ENCODE measurements at places on chromosomes 12 and 14. TPM values are rescaled to one million over a fixed set of nuclear protein-coding genes. Genes with fewer than 3 reads are reported as not detected.

DNA sequence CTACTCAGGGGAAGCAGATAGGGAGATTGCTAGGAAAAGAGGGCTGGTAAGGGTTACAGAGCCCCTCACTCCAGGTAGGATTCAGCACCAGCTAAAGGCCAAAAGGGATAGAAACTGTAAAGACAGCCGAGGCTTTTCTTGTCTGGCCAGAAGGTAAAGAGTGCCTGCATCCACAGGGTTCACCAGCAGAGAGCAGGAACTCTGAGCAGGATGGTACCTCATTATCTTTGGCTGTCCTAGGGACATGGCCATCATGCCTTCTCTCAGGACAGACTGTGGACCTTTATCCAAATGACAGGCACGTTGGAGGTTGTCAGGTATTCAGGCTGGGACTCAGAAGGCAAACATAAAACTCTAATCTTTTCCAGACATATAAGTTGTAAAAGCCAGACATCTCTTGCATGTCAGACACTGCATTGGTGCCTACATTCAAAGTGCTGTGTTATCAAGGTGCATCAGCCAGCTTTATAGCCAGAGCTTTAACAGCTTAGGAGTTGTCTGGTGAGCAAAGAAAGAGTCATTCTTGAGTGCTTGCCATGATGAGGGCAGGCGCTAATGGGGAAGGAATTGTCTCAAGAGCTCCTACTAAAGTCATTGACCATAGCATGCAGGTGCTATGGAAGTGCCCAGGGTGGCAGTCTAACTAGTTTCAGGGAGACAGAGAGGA lies 89.5 kb downstream of the PELI2 start:
- no peak for DNase-seq

The TEX52 gene
- total RNA-seq = not detected

The SLC15A4 gene
- 22.7 TPM for total RNA-seq

The APOF gene
- not detected for total RNA-seq

GRCh38 chr14:22532345-22533056 lies 56.5 kb downstream of the DAD1 start:
- no peak for DNase-seq

GRCh38 chr12:29537298-29537697 lies 39.8 kb upstream of the OVCH1 start:
- no peak for DNase-seq

DNA sequence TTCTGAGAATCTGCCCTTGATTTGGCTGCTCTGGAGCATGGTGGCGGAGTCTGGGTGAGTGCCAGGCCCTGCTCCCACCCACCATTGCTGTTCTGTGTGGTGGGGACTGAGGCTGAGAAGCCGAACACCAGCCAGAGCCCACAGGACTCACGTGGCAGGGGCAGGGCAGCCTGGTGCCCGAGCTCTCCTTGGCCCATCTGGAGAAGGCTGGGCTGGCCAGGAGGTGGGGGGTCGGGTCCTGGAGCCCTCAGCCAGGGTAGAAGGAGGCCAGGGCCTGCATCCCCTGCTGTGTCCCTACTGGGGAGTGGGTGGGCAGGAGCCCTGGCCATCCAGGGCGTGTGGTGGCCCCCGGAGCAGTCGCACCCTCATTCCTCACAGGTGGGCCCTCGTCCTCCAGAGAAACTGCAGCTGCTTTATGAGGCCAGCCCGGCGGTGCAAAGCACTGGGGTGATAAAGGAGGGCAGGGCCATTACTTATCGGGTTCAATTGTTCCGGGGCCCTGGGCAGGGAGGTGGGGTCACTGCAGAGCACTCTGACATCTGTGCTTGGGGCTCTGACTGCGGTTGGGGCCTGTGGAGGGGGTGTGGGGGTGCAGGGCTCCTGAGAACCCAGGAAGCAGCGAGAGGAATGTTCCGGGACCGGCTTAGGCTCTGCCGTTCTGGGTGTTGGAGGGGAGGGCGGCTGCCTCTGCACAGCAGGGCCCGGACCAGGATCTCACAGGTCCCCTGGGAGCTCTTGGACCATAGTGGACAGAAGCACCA lies 217.5 kb upstream of the C14orf180 start:
- DNase-seq = no peak

The CPSF2 gene
- total RNA-seq = 130 TPM

The SLC25A47 gene
- not detected for total RNA-seq

- DNase-seq = no peak
Measured at GRCh38 chr12:108750526-108750925, 19.2 kb upstream of the CORO1C start.

The INF2 gene
- 59.5 TPM for total RNA-seq

- DNase-seq = peak; percentile 24
Measured at GRCh38 chr12:110728628-110729027, 14.1 kb downstream of the PPP1CC start.

- DNase-seq = no peak
Measured at GRCh38 chr12:114476159-114476558, 70.2 kb upstream of the TBX5 start.

The CFAP54 gene
- 0.17 TPM for total RNA-seq

- DNase-seq = no peak
Measured at GRCh38 chr14:50791201-50791600, 39.8 kb downstream of the NIN start.

GRCh38 chr12:15535352-15535781 lies 213.1 kb downstream of the PTPRO start:
- no peak for DNase-seq

The NTN4 gene
- 1.3 TPM for total RNA-seq

The NR1H4 gene
- total RNA-seq = not detected

GRCh38 chr14:100660882-100661635 lies 65.6 kb upstream of the DLK1 start:
- DNase-seq = no peak

- DNase-seq = no peak
Measured at GRCh38 chr14:61589691-61590581, 105.4 kb upstream of the HIF1A start.

GRCh38 chr14:98069712-98070171 lies 1202.3 kb downstream of the BCL11B start:
- DNase-seq = peak; percentile 48

DNA sequence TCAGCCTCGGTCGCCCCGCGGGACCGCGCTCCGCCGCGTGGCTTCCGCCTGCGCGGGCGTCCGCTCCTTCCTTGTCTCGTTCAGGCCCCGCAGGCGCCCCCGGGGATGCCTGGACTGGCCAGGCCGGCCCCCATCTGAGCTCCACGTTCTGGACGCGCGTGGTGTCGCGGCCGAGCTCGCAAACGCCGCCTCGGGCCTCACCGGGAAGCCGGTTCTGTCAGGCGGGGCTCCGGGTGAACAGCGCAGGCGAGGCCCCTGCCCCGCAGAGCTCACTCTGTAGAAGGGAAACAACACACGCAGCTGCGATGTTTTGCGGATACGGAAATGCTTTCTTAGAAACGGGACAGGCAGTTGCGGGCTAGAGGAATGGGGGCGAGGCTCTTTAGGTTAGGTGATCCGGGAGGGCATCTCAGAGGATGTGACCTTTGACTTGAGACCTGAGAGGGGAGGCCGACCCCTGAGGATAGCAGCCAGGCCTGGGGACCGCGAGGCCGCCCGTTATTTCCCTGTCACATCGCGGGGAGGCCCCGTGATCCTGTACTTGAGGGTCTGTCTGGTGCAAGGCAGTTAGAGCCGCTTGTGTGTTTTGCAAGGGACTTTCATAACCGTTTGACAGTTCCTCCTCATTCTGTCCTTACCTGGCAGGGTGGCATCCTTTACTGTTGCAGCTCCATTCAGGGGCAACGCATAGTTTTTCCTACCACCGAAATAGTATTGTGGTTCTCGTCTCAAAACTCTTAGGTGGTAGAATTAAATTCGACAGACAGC lies 584 bp downstream of the VRK1 start:
- DNase-seq = no peak

DNA sequence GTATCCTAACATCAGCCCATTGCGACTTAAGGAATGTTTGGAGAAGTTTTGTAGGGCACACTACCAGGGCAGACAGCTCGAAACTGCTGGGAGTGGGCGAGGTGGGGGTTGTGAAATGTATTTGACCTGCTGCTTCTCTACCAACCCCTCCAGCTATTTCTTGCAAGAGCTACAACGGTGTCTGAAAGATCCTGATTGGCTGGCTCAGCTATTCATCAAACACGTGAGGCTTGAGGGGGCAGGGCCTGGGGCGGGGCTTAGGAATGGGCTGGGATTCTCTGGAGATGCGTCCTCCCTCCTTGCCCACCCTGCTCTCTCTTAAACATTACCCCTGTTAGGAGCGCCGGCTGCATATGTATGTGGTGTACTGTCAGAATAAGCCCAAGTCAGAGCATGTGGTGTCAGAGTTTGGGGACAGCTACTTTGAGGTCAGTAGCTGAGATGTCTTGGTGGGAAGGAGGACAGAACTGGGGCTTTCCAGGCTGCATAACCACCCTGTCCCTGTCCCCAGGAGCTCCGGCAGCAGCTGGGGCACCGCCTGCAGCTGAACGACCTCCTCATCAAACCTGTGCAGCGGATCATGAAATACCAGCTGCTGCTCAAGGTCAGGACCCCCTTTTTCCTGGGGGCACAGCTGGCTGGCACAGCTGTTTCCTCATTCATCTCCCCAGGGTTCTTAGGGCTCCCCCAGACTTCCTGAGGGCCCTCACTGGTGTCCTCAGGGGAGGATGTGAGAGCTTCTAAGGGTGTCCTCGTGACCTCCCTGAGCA lies 3.1 kb downstream of the ARHGEF25 start:
- no peak for DNase-seq

The KRT5 gene
- total RNA-seq = not detected

DNA sequence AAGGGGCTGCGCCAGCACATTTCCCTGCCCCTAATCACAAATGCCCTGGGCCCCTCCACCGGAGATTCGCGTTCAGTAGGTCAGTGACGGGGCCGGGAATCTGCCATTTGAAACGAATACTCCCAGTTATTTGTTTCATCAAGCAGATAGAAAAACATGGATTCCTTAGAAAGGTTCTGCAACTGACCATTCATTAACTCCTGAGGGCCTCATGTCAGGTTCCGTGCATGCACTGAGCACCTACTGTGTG lies 25.6 kb upstream of the UBC start:
- DNase-seq = no peak

The KITLG gene
- 7.8 TPM for total RNA-seq

DNA sequence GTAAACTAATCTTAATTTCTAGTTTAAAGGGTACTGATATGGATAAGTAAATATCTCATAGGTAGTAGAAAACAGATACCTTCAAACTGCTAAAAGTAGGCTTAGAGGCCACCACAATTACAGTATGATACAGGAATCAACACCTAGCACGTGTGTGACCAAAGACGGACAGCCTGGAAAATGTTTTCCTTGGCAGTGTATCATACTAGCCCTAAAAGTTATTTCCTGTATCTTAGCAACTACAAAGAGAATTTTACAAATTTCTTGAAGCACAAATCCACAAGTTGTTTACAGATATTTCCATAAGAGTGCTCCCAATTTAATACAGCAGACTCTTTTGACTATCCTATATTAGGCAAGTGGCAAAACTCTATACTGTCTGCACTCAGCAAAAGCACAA lies 106.0 kb downstream of the ITPR2 start:
- no peak for DNase-seq

GRCh38 chr12:24839268-24839791 lies 109.6 kb downstream of the BCAT1 start:
- no peak for DNase-seq

The SLC2A13 gene
- 9.6 TPM for total RNA-seq

GRCh38 chr14:58918066-58918738 lies 270.3 kb upstream of the DAAM1 start:
- no peak for DNase-seq

- DNase-seq = no peak
Measured at GRCh38 chr14:28999656-29000055, 233.1 kb downstream of the FOXG1 start.

DNA sequence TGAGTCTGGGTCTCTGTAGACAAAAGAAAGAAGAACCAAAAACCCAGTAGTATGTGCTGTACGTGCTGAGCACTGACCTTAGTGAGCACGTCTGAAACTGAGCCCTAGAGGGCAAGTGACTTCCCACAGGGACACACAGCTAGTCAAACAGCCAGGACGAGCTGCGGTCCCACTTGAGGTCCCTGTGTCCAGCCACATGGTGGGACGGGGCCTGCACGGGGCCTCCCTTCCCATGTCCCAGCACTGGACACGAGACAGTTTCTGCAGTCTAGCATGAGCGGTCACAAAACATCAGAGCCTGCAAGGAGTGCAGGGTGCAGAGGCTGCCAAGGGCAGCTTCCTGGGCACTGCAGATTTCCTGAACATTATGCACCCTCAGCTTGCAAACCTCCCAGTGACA lies 121.6 kb downstream of the NCOR2 start:
- no peak for DNase-seq

- no peak for DNase-seq
Measured at GRCh38 chr12:17301544-17301943, 695.6 kb upstream of the LMO3 start.

- no peak for DNase-seq
Measured at GRCh38 chr12:104998423-104999346, 12.6 kb downstream of the NOPCHAP1 start.

DNA sequence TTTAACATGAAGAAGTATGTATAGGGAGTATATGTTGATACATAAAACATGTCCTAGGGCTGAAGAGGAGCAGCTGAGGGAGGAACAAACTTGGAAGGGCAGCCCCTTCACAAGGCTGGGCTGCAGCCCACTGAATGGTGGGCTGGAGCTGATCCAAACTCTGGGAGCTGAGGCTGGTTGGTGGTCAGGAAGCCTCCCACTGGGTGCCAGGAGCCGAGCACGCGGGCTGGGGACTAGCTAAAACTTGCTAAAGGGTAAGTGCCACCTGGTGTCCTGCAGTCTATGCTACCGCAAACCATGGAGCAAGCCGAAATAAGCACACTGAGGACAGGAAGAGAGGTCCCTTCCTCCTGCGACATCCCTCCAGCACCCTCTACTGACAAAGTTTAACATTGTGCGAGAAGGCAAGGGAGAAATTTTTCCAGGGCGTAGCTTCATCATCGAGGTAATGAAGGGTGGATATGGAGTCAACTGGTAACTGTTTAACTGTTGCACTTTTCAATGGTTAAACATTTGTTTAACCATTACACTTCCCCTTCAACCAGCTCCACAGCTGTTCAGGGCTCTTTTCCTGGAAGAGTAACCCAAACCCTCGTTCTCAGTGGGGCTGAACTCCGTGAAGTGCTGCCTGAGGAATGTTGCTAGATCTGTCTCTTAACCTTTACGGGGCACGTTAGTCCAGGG lies 42.2 kb downstream of the EGLN3 start:
- no peak for DNase-seq

All from H1 (cell line).